ENCODE measurements at places on chromosomes 5 and 9.

GRCh38 chr5:56012281-56012963, 17.7 kb upstream of the IL6ST start:
- no peak for DNase-seq

DNA sequence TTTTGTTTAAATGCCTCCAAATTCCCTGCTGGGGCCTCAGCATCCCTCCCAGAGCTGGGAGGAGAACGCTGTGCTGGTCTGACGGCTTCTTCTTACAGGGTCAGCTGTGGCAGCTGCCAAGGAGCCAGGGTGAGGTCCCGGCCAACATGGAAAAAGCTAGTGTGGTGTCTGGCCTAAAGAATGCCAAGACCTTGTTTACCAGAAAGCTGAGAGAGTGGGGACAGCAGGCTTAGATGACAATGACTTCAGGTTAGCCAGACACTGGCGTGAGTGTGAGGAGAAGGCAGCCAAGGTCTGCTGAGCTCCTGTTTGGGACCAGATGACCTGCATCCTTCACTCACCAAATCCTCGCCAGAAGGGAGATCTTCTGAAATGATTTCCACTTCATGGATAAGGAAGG, 112.5 kb downstream of the CRB2 start:
- DNase-seq, result peak; percentile 30

- peak; percentile 95 for DNase-seq
Observed at GRCh38 chr9:95018099-95018936, 291.8 kb downstream of the AOPEP start.

DNA sequence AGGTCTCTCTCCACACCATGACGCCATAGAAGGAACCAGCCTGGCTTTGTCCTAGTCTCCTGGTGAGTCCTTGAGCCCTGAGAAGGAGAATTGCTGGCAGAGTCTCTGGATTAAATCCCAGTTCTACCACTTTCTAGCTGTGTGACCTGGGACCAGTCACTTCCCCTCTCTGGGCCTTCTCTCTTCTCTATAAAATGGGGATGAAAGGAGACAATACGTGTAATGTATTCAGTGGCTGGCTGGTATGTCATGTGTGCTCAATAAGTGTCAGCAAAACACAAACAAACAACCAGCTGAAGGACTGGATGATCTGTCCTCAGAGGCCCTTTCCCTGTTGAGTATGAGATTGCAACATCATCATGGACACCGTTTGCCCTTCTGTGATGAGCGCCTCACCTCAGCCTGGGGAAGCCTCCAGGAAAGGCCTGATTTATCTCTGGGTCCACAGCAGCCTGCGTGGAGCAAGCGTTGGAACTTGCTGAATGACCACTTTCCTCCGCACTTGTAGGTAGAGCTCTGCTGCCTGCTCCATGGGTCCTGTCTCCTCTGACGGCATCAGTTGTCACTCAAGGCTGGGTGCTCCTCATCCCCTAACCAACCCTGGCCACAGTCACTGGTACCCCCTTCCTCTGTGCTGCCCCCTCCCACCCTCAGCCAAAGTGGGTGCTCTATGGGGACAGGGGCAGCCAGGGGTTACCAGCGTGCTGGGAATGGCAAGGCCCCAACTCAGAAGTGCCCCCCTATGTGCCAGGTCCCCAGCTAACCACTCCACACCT, 3.6 kb upstream of the NR5A1 start:
- DNase-seq, result no peak

- no peak for DNase-seq
Observed at GRCh38 chr9:125774106-125774505, 26.9 kb downstream of the PBX3 start.

DNA sequence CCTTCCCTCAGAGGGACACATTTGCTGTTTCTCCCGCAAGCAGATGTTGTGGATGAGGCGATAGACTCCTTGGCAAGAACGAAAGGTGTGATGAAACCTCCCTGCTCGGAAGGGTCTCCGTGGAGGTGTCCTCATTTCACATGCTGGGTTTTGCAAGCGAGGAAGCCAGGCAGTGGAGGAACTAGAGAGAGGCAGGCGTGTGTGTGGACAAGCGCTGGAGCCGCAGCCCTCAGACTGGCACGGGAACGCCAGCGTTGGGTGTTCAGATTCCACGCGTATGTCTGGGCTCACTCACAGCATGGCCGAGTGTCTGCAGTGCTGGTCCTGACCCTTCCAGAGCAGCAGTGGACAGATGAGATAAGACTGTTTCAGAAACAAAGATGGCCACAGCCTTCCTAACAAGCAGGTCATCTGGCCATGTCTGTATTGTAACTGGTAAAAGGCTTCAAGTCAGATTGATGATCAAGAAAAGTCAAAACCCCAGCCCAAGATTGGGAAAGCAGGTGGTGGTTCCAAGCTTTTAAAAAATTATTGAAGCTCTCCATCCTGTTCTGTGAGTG, 35.0 kb upstream of the NCS1 start:
- no peak for DNase-seq

DNA sequence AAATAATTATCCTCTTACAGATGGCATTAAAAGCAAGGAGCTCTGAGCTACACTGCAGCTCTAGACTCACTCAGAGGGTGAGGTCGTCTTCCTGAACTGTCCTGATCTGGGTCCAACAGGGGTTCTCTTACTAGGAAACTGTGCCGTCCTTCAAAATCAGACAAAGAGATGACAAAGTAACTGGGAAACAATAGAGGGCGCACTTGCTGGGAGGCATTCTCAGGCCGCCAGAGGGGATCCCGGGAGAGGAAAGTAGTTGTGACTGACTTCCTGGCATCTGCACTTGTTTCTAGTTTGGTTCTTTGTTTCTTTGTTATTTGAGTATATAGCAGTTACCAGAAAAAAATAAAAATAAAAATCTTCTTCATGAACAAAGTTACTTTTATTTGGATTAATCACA, 142.9 kb upstream of the MSX2 start:
- peak; percentile 63 for DNase-seq

GRCh38 chr5:143359869-143360268, 43.6 kb downstream of the NR3C1 start:
- DNase-seq, result no peak

DNA sequence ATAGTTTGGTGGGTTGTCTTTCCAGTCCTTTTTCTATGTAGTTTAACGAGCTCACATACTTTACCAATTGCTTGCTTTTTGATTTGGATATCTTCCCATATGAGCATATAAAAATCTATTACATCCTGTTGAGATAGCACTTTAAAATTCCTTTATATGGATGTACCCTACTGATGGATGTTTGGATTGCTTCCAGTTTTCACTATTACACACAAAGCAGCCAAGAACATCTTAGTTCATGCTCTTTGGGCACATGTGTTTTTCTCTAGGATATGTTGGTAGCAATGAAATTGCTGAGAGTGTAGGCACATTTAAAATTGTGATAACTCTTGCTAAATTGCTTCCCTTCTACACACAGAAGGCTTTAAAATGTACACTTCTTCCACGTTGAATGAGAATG, 56.1 kb upstream of the NTRK2 start:
- DNase-seq, result no peak

DNA sequence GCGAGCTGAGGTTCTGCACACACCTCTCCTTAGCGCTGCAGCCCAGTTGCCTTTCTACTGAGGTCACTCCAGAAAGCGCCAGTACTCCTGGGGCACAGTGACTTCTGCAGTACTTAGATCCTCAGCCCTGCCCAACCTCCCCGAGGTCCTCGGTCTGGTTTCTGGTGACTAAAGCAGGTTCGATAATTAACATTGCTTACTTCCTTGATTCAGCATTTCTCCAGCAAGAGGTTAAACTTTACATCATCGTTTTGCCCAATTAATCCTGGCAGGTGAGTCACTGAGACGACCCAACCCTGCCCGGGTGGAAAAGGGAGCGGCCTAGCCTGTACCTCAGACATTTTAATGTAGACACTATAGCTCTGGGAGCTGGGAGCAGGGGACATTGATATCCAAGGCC, 77.6 kb downstream of the PLAC8L1 start:
- no peak for DNase-seq

- no peak for DNase-seq
Observed at GRCh38 chr5:78610636-78611035, 37.9 kb downstream of the LHFPL2 start.

DNA sequence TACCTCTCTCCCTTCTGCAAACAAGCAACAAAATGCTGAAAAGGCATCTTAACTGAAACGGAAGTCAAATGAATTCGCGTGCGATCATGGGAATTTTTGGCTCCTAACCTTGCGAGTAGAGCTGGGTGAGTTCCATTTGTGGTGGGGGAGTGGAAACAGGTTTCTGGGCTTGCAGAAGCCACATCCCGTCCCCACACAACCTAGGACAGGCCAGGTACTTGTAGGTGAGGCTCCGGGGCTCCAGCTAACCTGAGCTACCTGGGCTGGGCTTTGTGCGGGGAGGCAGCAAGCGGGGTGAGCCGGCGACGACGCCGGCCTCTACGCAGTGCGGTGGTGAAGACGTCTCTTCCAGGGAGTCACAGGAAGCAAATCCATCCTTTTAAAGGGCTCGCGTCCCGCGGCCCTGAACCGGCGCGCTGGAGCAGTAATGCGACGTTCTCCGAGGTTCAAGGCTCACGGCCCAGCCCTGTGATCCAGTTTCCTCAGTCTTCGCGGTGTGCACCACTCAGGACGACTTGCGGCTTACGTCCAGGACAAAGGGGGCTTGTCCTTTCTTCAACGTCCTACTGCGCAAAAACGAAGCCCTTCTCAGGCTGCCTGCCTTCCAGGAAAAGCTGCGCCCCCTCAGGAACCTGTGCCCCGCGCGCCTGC, 567 bp upstream of the SPIN1 start:
- DNase-seq, result peak; percentile 71

GRCh38 chr9:134834217-134834956, 46.2 kb upstream of the FCN2 start:
- no peak for DNase-seq

- DNase-seq, result no peak
Observed at GRCh38 chr5:88875341-88876234, 7.4 kb downstream of the MEF2C start.

DNA sequence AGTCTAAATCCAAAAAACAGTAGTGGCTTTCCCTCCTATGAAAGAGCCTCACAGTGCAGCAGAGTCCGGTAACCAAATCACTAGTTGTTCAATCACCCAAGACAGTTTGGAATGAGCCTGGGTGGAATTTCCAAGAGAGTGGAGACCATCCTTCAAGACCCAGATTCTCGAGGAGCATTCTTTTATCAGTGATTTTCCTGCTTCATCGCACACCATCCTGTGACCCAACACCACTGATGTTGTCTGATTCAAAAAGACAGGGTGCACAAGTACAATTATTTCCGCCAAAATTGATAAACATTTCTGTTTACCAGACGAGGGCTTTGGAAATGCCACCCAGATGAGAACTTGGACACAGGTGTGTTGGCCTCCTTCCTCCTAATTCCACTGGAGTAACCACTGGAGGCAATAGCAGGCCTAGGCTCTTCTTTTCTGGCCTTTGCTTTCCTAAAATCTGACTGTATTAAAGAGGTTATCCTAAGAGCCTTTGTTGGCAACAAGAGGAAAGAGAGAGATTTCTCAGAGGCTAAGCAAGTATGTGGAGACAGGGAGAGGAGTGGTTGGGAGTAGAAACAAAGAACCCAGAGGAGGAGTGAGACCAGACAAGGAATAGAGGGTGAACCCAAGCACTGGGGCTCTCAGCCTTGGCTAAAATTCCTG, 56.3 kb upstream of the S1PR3 start:
- DNase-seq, result no peak

GRCh38 chr5:92644266-92644886, 936.6 kb downstream of the NR2F1-AS1 start:
- no peak for DNase-seq

GRCh38 chr9:136995772-136996311, 526 bp downstream of the CLIC3 start:
- DNase-seq, result no peak

- no peak for DNase-seq
Observed at GRCh38 chr9:23532282-23532681, 293.8 kb downstream of the ELAVL2 start.

GRCh38 chr9:120659676-120660075, 54.6 kb downstream of the MEGF9 start:
- DNase-seq, result no peak

DNA sequence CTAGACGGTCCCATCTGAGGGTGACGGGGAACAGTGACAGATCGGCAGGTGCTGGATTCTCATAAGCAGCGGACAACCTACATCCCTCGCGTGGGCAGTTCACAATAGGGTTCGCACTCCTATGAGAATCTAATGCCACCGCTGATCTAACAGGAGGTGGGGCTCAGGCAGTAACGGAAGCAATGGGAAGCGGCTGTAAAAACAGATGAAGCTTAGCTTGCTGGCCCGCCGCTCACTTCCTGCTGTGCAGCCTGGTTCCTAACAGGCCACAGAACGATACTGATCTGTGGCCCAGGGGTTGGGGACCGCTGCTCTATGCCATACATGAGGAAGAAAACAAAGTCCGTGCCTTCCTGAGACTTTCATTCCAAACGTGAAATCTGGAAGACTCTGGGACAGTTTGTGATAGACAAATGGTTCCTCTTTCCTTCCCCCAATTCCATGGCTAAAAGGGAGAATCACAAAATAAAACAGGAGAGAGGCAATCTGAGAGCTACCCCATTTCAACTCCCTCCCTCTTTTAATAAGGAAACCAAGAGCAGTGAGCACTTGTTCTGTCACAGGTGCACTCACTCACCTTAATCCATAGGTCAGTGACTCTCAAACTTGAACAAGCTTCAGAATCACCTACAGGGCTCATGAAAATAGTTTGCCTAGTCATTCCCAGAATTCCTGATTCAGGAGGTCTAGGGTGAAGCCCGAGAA, 12.1 kb downstream of the PDCL start:
- no peak for DNase-seq

GRCh38 chr5:2166306-2166978, 283.7 kb upstream of the IRX4 start:
- DNase-seq, result no peak

DNA sequence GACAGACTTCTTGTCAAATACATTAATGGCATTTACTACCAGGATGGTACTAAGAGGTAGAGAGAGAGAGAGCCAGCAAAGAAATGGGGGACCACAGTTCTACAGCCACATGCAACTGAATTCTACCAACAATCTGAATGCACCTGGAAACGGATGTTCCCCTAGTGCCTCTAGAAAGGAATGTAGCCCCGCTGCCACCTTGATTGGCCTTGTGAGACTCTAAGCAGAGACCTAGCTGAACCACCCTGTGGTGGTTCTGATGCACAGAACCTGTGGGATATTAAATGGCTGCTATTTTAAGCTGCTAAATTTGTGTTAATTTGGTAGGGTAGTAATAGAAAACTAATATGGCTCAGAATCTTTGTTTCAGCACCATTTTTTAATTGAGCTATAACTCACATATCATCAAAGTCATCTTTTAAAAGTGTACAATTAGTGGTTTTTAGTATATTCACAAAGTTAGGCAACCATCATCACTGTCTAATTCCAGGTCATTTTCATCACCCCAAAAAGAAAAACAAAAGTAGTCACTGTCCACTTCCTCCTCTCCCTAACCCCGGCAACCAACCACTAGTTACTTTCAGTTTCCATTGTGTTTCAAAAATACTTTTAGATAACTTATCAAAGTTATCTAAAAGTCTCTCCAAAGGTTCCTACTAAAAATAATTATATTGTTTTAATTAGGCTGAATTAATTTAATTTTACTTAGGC, 51.7 kb downstream of the CPLANE1 start:
- no peak for DNase-seq

DNA sequence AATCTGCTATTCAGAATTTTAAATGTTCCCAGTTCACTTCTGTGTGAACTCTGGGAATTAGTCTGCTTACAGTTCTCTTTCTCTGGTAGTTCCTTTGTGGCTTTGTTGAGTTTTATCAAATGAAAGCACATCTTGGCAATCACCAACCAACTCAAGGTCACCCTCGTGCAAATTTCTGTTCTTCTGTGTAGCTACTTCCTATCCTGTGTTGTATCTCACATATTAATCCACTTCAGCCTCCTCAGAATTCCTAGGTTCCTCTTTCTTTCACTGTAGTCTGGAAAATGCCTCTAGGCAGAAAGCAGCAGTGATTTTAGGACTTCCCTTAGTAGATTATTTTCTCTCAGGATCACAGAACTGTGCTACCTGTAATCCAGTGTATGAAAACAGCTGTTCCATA, 100.3 kb downstream of the AUH start:
- no peak for DNase-seq
